Activated T-helper 2 cell treated with anti-CD3 and anti-CD28 coated beads, Interferon-gamma antibody, Interleukin-2, Interleukin-4, amounts not matched to agents 10 μg/mL and 5 μg/mL and 100 μg/mL, durations not matched to agents 14 hours and 24 hours and 36 hours (primary cell): ENCODE measurements at places on chromosomes 5 and 9. TPM values are rescaled to one million over a fixed set of nuclear protein-coding genes. Genes with fewer than 3 reads are reported as not detected.

Gene HINT1
- total RNA-seq, result 279 and 282 TPM in 2 replicates

Gene FRMD3
- total RNA-seq, result 0.34 and 0.51 TPM in 2 replicates

Gene CD180
- 0.02 TPM in 2 replicates for total RNA-seq

Gene AQP3
- total RNA-seq, result 2.1 TPM in 2 replicates

Gene CDKN2A
- 5.8 and 7.4 TPM in 2 replicates for total RNA-seq

Gene F2RL1
- total RNA-seq, result 0.09 and 0.16 TPM in 2 replicates

Gene SNX2
- 31.5 and 36.4 TPM in 2 replicates for total RNA-seq

Gene SH3RF2
- total RNA-seq, result 0.21 and 0.57 TPM in 2 replicates

Gene OR13F1
- total RNA-seq, result not detected in 2 replicates

Gene ZCCHC10
- 35.7 and 39.3 TPM in 2 replicates for total RNA-seq

Gene ADGRV1
- total RNA-seq, result 12.4 TPM in 2 replicates

Gene SCGB3A2
- total RNA-seq, result not detected in 2 replicates

Gene CDO1
- 0.18 and 1.2 TPM in 2 replicates for total RNA-seq

Gene TRIM32
- 15.7 and 16.5 TPM in 2 replicates for total RNA-seq

GRCh38 chr9:79664375-79664831 is 92.6 kb downstream of the TLE4 start:
- DNase-seq, result no peak

DNA sequence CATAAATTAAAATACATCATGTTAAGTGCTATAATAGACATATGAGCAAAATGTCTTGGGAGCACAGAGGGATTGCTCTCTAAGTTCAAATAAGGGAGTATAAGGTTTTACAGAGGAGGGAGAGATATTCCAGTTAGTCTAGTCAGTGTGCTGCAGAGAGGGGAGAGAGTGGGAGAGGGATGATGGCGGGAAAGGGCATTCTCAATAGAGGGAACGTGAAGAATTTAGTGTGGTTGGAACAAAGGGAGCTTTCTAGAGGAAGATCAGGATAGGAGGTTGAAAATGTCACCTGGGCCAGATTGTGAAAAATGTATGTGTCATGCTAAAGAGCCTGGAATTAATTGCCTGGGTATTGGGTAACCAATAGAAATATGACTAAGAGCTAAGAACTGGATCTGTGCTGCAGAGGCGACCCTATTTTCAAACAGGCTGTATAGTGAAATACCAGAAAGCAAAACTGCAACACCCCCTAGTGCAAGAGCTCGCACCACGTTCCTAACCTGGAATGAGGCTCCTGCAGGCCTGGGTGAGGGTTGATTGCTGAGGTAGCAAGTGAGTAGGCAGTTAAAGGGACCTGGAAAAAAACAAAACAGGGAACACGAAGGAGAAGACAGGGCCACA is 791.8 kb upstream of the C9orf72 start:
- no peak for DNase-seq

GRCh38 chr5:161306351-161306995 is 240.1 kb downstream of the GABRB2 start:
- DNase-seq, result no peak

GRCh38 chr5:113292462-113292861 is 142.3 kb downstream of the TSSK1B start:
- DNase-seq, result no peak

- no peak for DNase-seq
These were observed 13.7 kb upstream of the MTAP start for GRCh38 chr9:21788752-21789151.

- no peak for DNase-seq
These were observed 43.7 kb downstream of the TEX10 start for GRCh38 chr9:100308965-100309564.

DNA sequence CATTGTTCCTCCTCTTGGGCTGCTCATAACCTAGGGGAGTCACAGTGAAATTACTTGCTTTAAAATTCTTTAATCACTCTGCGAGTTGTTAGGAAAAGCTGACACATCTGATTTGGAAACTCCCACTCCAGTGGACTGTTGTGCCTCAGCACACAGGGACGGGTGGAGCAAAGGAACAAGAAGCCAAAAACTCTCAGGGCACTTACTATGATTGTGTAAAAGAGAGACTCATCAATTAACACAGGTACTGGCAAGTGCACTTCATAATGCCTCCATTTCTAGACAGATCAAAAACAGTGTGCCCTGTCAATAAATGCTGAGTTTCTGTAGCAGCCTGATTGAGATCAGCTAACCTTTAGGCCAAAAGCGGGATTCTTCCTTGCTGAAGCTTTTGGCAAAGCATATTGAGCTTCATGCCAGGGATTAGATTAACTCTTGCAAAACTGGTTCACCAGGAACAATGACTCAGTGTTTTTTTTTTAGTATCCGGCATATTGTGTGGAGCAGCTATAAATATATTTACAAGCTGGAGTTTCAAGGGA is 55.9 kb downstream of the TMC1 start:
- DNase-seq, result no peak

DNA sequence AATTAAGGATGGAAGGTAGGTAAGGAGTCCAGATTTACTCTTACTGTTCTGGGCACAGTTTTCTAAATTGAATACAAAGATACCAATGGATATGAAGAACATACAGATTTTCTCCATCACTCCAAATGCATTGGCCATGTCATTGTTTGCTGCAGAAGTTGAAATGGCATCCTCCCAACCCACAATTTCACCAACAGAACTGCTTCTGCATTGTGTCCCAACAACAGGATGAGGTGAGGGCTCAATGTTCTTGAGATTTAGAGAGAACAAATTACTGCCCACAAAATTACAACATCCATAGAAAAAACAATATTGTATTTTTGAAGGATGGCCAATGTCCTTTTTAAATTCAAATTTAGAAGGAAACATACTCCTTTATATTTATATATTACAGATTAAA is 88.9 kb downstream of the NUDT12 start:
- DNase-seq, result no peak

DNA sequence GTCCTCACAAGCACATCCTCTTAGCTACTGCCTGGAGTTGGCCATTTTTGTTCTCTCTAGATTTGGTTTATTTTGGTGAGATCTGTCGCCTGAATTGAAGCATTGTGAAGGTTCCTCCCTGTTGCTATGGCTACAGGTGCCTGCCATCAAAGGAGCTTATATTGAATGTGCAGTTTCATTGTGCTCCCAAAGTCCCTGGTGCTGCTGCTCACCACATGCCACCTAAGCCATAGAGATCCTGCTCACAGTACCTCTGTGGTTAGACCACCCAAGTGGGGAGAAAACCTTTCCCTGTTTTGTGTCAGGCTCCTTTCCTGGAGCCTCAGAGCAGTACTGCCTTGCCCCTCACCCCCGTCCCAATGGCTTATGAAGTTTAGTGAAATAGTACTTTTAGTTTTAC is 383.4 kb downstream of the TMEM38B start:
- DNase-seq, result no peak

GRCh38 chr5:135395866-135396265 is 3.2 kb downstream of the MACROH2A1 start:
- DNase-seq, result no peak

- no peak for DNase-seq
These were observed 20.2 kb upstream of the MTMR12 start for GRCh38 chr5:32332966-32333365.

DNA sequence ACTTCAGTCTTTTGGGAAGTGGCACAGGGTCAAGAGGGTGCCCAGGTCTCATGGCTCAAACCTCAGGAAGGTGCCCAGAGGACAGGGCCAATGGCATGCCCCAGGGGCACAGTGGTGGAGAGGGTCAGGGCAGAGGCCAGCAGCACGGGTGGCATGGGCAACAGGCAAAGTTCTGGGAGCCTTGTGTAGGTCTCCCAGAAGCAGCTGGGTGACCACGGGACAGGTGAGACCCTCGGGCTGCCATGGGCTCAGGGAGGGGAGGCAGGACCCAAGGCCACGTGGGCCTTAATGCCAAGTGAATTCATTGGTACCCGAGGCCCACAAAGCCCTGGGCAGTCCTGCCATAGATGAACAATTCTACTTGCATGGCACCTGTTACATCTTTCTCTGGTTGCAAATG is 72.4 kb upstream of the ADAMTS2 start:
- DNase-seq, result no peak

DNA sequence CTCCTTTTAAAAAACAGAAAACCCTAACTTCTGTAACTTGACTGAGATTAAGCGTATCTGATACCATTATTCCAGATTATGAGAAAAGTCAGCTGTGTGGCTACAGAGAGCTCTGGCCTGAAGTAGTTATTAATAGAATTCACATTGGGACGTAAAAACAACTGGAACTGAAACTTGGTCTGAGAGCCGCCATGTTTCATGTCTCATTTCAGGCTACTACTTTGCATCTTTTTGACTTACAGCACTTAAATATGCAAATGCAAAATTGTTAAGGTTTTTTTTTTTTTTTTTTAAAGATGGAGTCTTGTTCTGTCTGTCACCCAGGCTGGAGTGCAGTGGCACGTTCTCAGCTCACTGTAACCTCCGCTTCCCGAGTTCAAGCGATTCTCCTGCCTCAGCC is 25.2 kb downstream of the MAP3K1 start:
- DNase-seq, result no peak

- DNase-seq, result no peak
These were observed 155.8 kb downstream of the SEMA5A start for GRCh38 chr5:9390113-9390512.

- no peak for DNase-seq
These were observed 227.1 kb upstream of the CYLC2 start for GRCh38 chr9:102768002-102768401.

- DNase-seq, result no peak
These were observed 9.7 kb downstream of the MYO10 start for GRCh38 chr5:16926417-16926816.

GRCh38 chr9:36815023-36815422 is 219.0 kb downstream of the PAX5 start:
- DNase-seq, result no peak

GRCh38 chr9:13332571-13332970 is 53.1 kb upstream of the MPDZ start:
- no peak for DNase-seq

DNA sequence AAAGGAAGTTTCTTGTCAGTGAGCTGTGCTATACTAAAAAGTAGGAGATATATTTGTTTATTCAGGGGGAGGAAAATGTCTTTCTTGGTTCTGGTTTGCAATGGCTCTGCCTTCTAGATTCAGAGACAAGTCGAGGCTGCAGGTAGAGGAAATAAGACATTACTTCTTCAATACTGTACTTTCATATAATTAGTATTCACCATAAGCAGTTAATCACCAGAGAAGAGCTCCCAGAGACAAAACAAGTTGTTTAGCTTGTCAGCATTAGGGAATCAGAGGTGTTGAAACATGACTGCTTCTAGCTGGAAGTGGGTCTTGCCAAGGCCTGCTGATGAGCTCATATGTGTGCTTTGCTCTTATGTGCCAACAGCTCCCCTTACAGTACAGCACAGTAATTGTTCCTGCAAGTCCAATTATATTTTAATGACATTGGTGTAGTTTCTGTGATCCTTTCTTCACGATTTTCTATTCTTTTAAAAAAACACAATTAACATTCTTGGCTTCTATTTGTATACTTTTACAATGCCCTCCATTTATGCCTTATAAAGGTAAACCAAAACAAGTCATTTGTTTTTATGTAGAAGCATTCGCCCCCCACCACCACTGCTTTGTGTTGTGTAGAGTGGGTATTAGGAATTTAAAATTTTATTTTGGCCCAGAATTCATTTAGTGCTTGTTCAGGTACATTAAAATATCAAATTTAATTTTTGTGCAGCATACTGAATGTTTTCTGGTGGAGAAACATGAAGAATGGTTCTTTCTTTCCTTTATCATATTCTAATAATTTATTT is 112.2 kb downstream of the RPS23 start:
- DNase-seq, result no peak

- no peak for DNase-seq
These were observed 77.8 kb upstream of the SHISAL2B start for GRCh38 chr5:64612344-64612961.

DNA sequence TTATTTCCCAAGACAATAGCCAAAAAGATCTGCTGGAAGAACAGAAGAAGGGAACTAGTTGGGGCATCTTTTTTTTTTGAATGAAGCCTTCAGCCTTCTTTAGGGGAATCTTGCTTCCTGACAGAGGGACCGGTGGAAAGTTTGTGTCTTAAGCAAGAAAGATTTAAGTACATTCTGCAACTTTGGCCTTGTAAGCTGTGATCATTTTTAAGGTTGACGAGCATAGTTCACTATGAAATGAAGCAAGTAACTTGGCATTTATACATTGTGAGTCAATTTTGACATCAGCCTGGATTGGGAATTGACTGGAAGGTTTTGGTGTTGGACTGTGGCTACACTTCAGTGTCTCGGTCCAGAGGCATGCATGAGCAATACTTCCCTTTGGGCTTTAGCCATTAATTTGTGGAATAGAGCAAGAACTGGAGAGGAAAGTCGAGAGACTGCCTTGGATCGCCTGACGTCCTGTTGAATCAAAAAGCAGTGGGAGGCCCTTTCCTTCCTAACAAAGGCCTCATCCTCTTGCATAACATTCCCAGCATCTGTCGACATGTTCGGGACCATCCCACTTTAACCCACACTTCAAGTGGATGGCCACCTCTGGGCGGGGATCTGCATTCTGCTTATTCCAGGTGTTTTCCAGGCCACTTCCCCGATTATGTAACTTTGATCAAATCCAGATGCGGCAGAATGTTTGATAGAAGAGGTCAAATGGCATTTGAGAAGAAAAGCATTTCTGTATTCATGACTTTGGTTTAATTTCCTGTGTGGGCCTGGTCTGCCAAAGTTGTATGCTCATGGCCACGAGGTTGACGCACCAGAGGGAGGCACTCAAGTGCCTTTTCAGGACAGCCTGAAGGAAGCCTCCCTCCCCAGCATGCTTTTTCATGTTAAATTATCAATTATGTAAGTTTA is 12.5 kb downstream of the ABL1 start:
- DNase-seq, result no peak

- no peak for DNase-seq
These were observed 1307.2 kb downstream of the EFNA5 start for GRCh38 chr5:106363578-106363977.

- DNase-seq, result no peak
These were observed 51.8 kb downstream of the EHMT1 start for GRCh38 chr9:137670391-137671195.

- DNase-seq, result no peak
These were observed 20.5 kb downstream of the MAST4 start for GRCh38 chr5:66616520-66617225.

GRCh38 chr9:137082925-137083290 is 3.9 kb upstream of the MAN1B1 start:
- DNase-seq, result no peak

DNA sequence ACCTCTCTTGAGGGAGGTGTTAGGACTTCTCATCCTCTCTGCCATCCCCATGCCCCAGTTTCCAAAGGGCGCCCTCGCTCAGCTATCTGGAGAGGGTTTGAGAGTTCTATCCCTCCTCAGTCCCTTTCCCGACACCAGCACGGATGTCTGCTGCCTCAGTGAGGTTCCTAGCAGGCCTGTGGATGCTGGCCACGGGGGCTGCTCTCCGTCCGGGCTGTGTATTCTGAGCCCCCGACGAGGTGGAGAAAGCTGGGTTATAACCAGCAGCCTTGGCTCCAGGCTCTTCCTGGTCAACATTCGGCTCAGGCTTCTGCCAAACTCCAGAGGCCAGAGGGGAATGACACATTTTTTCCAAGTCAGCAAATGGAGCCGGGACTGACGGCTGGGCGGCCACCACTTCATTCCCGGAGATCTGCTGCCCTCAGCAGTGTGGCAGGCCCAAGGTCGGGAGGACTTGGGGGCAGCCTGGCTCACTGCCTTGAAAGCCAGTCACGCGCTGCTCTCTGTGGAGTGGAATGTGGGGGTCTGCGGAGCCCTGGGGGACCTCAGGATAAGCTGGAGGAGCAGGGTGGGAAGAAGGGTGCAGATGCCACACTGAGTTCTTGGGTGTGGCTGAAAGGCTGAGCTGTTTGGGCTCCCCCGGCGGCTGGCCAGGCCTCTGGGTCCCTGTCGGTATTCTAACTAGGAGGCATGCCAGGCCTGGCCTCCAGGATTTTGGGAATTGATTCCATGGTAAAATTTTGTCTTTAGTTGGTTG is 27.4 kb downstream of the PTPA start:
- DNase-seq, result no peak

GRCh38 chr9:96135076-96135752 is 166.8 kb downstream of the HSD17B3 start:
- DNase-seq, result no peak
